T-helper 2 cell (primary cell): ENCODE measurements at places on chromosomes 6 and 20.
A peak's percentile ranks its signal among the peaks of the same experiment; 100 is the strongest.

GRCh38 chr6:72703093-72703492, 81.2 kb downstream of the KCNQ5 start:
- DNase-seq = no peak

- DNase-seq = no peak
These were observed 19.0 kb downstream of the HIVEP1 start for GRCh38 chr6:12030993-12031550.

GRCh38 chr6:112626468-112627082, 279.4 kb downstream of the RFPL4B start:
- DNase-seq = no peak

DNA sequence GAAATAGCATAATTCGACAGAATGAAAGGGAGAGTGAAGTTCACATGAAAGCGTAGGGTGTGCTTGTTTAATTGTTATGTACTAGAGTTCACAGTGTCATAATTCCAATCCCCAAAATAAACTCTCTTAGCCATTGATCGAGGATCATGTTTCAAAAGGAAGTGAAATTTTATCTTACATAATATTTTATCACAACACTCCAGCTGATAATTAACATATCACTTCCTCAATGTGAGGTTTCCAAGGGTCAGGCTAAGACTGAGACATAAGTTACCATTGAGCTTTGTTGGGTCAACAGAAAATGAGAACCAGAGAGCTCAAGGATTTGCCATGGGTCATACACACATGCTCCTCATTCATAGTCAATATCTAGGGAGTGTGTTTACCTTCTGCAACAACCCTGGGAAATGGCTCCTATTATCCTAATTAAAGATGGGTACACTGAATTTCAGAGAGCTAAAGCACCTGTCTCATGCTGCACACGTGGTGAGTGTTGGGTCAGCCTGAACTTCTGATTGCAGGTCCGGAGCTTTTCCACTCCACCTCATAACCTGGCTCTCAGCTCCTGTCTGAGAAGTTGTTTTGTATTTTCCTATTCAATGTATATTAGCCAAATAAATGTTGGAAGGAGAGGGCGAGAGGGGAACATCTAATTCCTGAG, 3.0 kb downstream of the GSTA2 start:
- no peak for DNase-seq

DNA sequence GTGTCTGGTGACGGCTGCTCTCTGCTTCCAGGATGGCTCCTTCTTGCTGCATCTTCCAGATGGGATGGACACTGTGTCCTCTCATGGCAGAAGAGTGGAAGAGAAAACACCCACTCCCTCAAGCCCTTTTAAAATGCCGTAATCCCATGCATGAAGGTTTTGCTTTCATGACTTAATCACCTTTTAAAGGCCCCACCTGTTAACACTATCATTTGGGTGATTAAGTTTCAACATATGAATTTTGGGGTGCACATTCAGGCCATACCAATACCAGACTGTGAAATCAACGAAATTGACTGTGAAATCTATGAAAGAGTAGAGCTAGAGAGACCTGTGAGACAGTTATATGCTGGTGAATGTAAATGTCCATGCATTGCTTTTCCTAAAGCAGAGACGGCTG, 374.3 kb upstream of the CHD6 start:
- DNase-seq = no peak

- DNase-seq = peak; percentile 24
These were observed 5.6 kb downstream of the BRD2 start for GRCh38 chr6:32974016-32974333.
